ENCODE measurements at places on chromosomes 1 and 21. TPM values are rescaled to one million over a fixed set of nuclear protein-coding genes. Genes with fewer than 3 reads are reported as not detected.

Gene RGSL1
- not detected for polyA plus RNA-seq

Gene CACNA1S
- polyA plus RNA-seq: not detected

Gene RGL1
- 10.7 TPM for polyA plus RNA-seq

Gene DCST1
- not detected for polyA plus RNA-seq

Gene FBLIM1
- 89.8 TPM for polyA plus RNA-seq

All from SK-N-SH (cell line).